B cell (primary cell): ENCODE measurements at places on chromosomes 11 and 22.
A peak's percentile ranks its signal among the peaks of the same experiment; 100 is the strongest.

GRCh38 chr11:108592591-108593213 is 866 bp downstream of the EXPH5 start:
- H3K27me3 ChIP-seq: peaks cover 29% of the 10 kb centered on the region
- H3K4me3 ChIP-seq: peak overlapping the region; percentile 73
- H3K4me1 ChIP-seq: peaks cover 8% of the 10 kb centered on the region
- no peak overlapping the region for H3K27ac ChIP-seq
- no peaks in the 10 kb centered on the region for H3K36me3 ChIP-seq

DNA sequence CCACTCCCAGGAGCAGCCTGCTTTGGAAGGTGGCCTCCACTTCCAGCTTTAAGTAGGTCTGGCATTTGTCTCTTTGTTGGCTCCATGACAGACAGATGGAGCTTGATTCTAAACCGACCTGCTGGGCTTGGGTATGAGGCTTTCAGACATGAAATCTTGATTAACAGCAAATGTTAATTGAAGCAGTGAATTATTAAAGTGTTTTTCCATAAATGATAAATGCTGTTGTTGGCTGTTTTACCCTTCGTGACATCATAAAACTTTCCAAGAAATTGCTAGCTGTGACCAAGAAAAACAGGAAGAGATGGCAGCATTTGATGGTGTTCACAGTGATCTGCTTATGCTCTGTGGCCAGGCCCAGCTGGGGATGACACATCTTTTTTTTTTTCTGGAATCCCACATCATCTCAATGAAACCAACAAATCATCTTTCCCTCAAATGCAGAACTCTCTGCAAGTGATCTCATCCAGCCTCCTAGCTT is 66.1 kb downstream of the RBMXL2 start:
- no peak overlapping the region for H3K27ac ChIP-seq
- no peak overlapping the region for H3K4me3 ChIP-seq
- H3K4me1 ChIP-seq: no peaks in the 10 kb centered on the region
- DNase-seq: no peak

DNA sequence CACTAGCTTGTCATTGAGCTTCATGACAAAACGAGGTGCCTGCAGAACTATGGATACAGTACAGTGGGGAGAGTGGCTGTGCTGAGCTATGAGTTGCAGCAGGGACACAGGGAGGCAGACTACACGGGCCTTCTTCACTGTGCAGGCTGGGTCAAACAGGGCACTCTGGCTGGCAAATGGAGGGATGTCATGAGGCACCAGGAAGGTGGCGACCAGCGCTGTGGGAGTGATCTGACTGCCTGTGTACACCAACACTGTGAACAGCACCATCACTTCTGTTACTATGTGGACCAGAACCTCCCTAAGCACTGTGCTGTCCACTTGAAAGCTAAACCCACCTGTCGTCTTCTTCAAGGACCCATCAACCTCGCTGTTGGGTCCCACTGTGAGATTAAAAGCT is 3.1 kb downstream of the PKDREJ start:
- no peak overlapping the region for H3K4me3 ChIP-seq
- no peak for DNase-seq
- H3K27ac ChIP-seq: no peak overlapping the region
- no peaks in the 10 kb centered on the region for H3K27me3 ChIP-seq
- no peaks in the 10 kb centered on the region for H3K36me3 ChIP-seq
- no peaks in the 10 kb centered on the region for H3K4me1 ChIP-seq

DNA sequence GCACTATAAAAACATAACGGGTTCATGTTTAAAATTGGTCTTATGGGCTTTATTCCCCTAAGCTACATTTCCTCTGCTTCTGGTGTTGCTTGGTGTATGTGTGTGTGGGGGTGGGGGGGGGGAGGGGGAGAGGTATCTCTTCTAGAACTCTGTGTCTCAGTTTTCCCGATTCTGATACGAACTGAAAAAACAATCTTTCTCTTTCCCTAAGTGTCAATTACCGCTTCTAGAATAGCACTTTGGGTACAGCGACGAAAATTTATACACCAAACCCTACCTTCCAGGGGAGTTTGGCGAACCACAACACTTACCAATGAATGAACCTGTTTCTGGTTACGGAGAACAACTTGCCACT is 636 bp downstream of the NUP160 start:
- no peaks in the 10 kb centered on the region for H3K27me3 ChIP-seq
- peaks cover 35% of the 10 kb centered on the region for H3K36me3 ChIP-seq
- peaks cover 61% of the 10 kb centered on the region for H3K4me1 ChIP-seq
- H3K4me3 ChIP-seq: peak overlapping the region; percentile 98

GRCh38 chr11:108790501-108791299 is 125.8 kb downstream of the DDX10 start:
- H3K27me3 ChIP-seq: no peaks in the 10 kb centered on the region
- H3K36me3 ChIP-seq: no peaks in the 10 kb centered on the region
- no peaks in the 10 kb centered on the region for H3K4me1 ChIP-seq

DNA sequence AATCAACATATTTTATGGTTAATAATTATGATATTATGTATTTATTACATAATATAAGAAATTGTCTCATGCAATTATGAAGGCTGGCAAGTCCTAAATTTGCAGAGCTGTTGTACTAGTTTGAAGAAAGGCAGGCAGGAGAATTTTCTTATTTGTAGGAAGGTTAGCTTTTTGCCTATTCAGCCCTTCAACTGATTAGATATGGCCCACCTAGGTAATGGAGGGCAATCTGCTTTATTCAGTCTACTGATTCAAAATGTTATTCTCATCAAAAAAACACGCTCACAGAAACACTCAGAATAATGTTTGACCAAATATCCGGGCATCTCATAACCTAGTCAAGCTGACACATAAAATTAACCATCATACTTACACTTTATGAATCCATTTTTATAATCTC is 589.0 kb downstream of the NELL1 start:
- no peak for DNase-seq
- H3K36me3 ChIP-seq: no peaks in the 10 kb centered on the region
- H3K4me3 ChIP-seq: no peak overlapping the region
- H3K27me3 ChIP-seq: no peaks in the 10 kb centered on the region
- H3K4me1 ChIP-seq: no peaks in the 10 kb centered on the region

DNA sequence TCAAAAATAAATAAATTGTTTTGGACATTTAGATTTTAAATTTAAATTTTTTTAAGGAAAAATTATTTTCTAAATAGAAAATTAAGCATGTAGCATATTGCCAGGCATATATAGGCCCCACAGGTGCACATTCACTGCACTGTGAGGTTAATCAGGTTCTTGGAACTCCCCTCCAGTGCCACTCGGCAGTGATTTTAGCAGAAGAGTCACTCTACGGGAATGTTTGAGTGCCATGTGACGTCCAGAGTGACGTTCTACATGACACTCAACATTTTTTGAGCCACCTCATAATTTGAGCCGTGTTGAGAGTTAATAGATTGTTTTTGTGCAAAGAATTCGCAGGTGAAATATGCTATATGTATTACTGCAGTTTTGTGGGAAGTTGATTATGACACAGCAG is 77.4 kb downstream of the SWAP70 start:
- no peak overlapping the region for H3K4me3 ChIP-seq
- H3K27me3 ChIP-seq: no peaks in the 10 kb centered on the region
- DNase-seq: peak; percentile 51
- peak overlapping the region; percentile 94 for H3K27ac ChIP-seq
- peaks cover 15% of the 10 kb centered on the region for H3K36me3 ChIP-seq

GRCh38 chr22:44639891-44640617 is 62.0 kb upstream of the PRR5 start:
- H3K27ac ChIP-seq: no peak overlapping the region
- H3K4me1 ChIP-seq: no peaks in the 10 kb centered on the region
- H3K27me3 ChIP-seq: no peaks in the 10 kb centered on the region
- DNase-seq: no peak
- H3K36me3 ChIP-seq: no peaks in the 10 kb centered on the region

DNA sequence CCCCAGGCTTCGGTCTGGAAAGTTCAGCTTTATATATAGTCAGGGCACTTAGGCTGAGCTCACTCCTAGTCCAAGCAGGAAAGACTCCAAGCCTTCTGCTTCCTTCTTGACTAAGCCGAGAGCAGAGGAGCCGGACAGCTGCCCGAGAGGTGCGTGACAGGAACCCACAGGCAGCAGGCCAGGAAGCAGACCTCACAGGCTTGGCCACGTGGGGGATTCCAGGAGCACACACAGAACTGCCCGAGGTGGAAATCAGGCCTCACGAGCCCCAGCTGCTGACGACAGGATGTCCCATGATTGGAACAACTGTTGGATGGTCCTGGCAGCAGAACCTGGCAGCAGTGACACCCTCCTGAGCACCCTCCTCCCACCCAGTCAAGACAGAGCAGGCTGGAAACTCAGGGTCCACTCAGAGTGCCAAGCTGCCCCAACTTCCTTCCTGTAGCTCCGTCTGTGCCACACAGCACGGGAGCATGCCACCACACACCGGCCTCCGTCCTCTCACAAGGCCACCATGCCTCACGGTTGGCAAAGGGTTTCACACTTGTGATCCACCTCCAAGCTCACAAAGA is 5.4 kb downstream of the PLA2G6 start:
- H3K4me3 ChIP-seq: no peak overlapping the region
- peaks cover 29% of the 10 kb centered on the region for H3K4me1 ChIP-seq
- H3K27ac ChIP-seq: no peak overlapping the region
- DNase-seq: peak; percentile 45
- H3K36me3 ChIP-seq: no peaks in the 10 kb centered on the region

DNA sequence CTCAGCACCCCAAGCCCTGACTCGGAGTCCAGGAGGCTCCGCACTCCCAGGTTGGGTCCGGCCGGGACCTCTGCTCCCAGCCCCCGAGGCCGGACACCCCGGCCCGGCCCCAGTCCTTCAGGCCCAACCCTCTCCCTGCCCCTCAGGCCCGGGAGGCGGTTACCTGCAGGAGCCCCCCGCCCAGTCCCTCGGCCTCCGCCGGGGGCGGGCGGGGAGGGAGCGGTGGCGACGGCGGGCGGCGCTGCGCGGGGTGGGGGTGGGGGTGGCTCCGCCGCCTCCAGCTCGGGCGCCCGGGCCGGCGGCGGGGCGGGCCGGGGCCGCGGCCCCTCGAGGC is 310 bp downstream of the TCF20 start:
- H3K4me3 ChIP-seq: peak overlapping the region; percentile 93
- DNase-seq: no peak
- no peaks in the 10 kb centered on the region for H3K36me3 ChIP-seq
- peaks cover 19% of the 10 kb centered on the region for H3K4me1 ChIP-seq

GRCh38 chr11:108914981-108915380 is 250.1 kb downstream of the DDX10 start:
- no peaks in the 10 kb centered on the region for H3K4me1 ChIP-seq
- DNase-seq: no peak
- H3K36me3 ChIP-seq: no peaks in the 10 kb centered on the region
- no peak overlapping the region for H3K4me3 ChIP-seq
- H3K27ac ChIP-seq: no peak overlapping the region

- no peak overlapping the region for H3K4me3 ChIP-seq
- DNase-seq: peak; percentile 75
- peaks cover 87% of the 10 kb centered on the region for H3K4me1 ChIP-seq
- no peaks in the 10 kb centered on the region for H3K27me3 ChIP-seq
- peak overlapping the region; percentile 92 for H3K27ac ChIP-seq
Measured at GRCh38 chr22:46769191-46769675, 6.8 kb downstream of the TBC1D22A start.

GRCh38 chr11:102760344-102761035 is 19.9 kb downstream of the MMP10 start:
- H3K36me3 ChIP-seq: no peaks in the 10 kb centered on the region
- no peak overlapping the region for H3K27ac ChIP-seq
- no peak for DNase-seq
- no peaks in the 10 kb centered on the region for H3K27me3 ChIP-seq

GRCh38 chr22:48942698-48943566 is 884.7 kb downstream of the BRD1 start:
- no peaks in the 10 kb centered on the region for H3K27me3 ChIP-seq
- no peak overlapping the region for H3K27ac ChIP-seq
- H3K4me3 ChIP-seq: no peak overlapping the region
- no peaks in the 10 kb centered on the region for H3K4me1 ChIP-seq
- DNase-seq: no peak

GRCh38 chr22:32562401-32562800 is 87.8 kb downstream of the FBXO7 start:
- H3K4me1 ChIP-seq: no peaks in the 10 kb centered on the region
- no peaks in the 10 kb centered on the region for H3K36me3 ChIP-seq
- H3K27ac ChIP-seq: no peak overlapping the region
- no peaks in the 10 kb centered on the region for H3K27me3 ChIP-seq
- H3K4me3 ChIP-seq: no peak overlapping the region
- no peak for DNase-seq

- no peaks in the 10 kb centered on the region for H3K36me3 ChIP-seq
- peaks cover 13% of the 10 kb centered on the region for H3K27me3 ChIP-seq
- no peak overlapping the region for H3K27ac ChIP-seq
- no peaks in the 10 kb centered on the region for H3K4me1 ChIP-seq
Measured at GRCh38 chr22:39651053-39651996, 80.8 kb downstream of the CACNA1I start.

DNA sequence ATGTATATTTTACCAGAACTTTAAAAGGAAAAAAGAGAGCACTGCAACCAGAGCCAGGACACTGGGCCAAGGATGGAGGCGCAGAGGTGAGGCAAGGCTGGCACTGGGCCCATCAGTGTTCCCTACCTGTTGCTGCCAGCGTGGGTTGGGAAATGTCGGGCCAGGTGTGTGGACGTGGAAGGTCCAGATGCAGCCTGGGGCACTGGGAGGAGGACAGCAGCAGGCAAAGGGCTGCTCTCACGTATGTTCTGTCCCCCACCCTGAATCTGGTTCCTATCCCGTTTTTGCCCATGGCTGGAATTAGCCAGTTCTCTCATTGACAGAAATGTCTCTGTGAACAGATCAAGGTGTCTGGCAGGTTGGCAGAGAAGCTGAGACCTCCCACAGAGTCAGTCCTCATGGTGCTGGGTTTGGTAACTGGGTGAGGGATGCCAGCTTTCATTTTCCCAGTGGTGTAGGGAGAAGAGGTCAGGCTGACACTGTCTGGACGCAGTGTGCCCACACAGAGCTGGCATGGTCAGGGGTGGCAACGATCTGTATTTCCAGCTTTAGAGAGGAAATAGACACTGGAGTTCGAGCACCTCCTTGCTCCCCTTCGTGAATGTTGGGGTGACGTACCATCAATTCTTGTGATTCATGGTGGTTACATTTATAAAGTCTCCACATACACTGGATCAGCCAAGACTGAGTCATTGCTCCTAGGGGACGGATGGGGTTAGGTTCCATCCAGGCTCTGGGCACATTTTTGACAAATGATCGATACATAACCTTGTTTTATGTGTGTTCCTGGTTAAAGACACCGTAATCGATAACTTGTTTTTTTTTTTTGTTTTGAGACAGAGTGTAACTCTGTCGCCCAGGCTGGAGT is 4.3 kb upstream of the PNPLA3 start:
- H3K4me1 ChIP-seq: peaks cover 12% of the 10 kb centered on the region
- no peak for DNase-seq
- no peaks in the 10 kb centered on the region for H3K36me3 ChIP-seq
- no peaks in the 10 kb centered on the region for H3K27me3 ChIP-seq

DNA sequence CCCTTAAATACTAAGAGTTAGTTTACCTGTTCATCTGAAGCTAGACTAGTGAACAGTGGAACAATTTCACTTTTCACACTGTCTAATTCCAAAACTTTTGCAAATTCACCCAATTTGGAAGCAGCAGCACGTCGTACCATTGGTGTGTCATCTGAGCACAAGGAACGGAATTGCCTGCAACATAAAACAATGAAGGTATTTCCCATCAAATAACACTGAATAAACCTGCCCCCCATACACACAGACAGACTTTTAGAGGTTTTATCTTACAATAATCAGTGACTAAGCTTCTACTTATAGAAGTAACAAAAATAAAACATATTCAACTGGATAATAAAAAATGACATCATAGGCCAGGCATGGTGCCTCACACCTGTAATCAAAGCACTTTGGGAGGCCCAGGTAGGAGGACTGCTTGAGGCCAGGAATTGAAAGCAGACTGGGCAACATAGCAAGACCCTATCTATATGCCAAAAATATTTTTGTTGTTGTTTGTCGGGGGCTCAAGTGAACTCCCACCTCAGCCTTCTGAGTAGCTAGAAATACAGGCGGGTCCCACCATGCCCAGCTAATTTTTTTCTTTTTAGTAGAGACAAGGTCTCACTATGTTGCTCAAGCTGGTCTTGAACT is 6.3 kb downstream of the PPP2R1B start:
- no peaks in the 10 kb centered on the region for H3K27me3 ChIP-seq
- no peak for DNase-seq
- no peak overlapping the region for H3K27ac ChIP-seq
